Epithelial cell of proximal tubule (primary cell): ENCODE measurements at places on chromosomes 1 and 21. TPM values are rescaled to one million over a fixed set of nuclear protein-coding genes. Genes with fewer than 3 reads are reported as not detected.

DNA sequence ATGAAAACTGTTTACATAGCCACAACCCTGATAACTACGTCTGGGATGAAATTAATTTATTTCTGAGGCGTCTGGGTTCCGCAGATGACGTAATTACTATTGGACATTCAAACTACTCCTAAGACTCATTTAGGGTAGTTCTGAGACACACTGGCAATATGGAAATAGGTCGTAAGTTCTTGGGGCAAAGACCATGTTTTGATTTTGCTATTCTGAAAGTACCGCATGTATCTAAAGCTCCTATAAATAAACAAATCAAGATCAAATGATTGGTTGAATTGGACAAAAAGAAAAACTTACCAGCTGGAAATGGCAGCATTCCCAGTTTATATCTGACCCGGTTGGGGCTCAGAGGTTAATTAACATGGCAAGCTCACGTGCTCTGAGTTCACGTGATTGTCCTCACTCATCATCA lies 74.3 kb downstream of the DHRS3 start:
- no peak for DNase-seq

DNA sequence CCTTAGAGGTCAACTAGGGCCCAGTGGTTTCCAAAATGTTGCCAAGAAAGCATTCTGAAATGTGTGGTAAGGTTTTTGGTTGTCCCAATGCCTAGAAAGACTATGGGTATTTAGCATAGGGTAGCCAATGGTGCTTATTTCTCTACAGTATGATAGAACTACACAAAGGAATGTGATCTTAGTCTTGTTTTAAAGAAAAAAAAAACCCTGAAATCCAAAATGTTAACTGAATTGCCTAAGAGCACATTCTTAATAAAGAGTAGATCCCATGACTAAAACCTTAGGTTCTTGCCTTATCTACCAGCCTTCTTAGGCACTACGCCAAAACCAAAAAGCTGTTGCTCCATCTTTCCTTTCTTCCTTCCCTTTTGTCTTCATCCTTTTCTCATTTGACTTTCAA lies 428.2 kb downstream of the MRPL39 start:
- no peak for DNase-seq

- no peak for DNase-seq
Observed at GRCh38 chr1:25134801-25135461, 97.4 kb downstream of the SYF2 start.

DNA sequence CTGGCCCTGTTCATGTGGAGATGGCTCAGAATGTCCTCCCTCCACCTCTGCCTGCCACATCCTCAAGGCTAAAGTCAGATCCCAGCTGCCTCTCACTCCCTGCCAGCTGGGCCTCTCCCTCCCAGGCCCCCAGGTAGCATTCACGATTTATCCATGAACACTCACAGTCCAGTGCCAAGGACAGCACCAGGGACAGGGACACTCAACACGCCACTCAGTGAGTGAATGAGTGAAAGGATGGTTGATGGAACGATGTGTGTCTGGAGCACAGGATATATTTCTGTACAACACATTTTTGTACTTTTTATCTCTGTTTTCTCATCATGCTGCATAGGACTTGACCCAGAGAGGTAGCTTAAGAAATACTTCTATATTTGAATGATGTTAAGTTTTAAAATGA lies 10.1 kb downstream of the CYP4A11 start:
- no peak for DNase-seq

GRCh38 chr1:179262183-179262582 lies 31.4 kb upstream of the SOAT1 start:
- no peak for DNase-seq

DNA sequence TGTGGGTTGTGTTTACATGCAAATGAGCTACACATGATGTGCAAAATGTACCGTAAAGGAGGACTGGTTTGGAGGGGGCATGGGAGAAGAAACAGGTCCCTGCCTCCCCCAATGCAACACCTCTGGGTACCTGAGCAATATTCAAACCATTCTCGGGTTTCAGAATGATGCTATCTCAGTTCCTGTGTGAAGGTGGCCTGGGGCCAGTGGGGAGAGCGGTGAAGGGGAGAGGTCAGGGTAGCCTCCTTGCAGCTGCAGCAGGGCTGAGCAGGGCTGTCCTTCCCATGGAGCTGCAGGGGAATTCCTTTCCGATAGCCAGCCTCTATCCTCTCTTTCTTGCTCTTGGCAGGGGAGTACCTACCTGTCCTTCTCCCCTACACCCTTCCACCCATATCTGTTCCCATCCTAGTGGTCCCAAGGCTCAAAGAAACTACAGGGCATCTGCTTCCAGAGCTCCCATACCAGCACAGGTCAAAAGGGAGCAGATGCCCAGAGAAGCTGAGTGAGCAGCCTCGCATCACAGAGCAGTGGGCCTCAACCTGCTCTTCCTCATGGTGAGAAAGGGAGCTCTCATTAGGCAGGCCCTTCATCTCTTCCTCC lies 11.9 kb downstream of the MEF2D start:
- no peak for DNase-seq

GRCh38 chr21:42835211-42835610 lies 44.1 kb downstream of the WDR4 start:
- no peak for DNase-seq

GRCh38 chr1:206703661-206704060 lies 19.0 kb downstream of the MAPKAPK2 start:
- DNase-seq = no peak

- DNase-seq = no peak
Observed at GRCh38 chr1:30412241-30413110, 310.9 kb downstream of the MATN1 start.

DNA sequence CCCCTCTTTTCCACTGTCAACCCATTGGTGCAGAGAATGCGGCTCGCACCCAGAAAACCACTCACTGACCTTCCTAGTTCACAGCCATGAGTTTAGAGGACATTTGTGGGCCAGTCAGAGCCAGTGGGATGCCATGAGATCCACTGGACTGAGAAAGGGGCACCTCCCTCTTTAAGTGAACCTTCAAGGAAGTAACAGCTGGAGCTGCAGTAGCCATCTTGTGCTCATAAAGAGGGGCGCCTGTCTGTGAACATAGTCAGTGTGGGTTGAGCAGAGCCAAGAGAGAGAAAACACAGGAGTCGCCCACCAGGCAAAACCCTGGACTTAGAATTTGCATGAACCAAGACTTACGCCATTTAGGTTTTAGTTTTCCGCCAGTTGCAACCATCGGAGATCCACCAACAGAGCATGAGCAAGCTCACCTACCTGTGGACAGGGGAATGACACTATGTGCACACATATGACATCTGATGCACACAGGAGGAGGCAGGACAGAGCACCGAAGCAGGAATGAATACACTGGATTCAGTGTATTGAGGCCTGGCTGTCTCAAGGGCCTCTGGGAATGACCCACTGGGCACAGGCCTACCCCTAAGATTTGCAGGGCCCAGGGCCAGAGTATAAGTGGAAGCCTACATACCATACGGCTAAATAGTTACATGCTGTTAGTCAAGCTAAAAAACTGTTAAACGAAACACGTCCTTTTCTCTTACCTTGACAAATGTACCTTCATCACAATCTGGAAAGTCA lies 151.6 kb downstream of the GRIK3 start:
- no peak for DNase-seq

GRCh38 chr1:117930484-117930883 lies 945 bp downstream of the WDR3 start:
- DNase-seq = peak; percentile 2

- peak; percentile 50 for DNase-seq
Observed at GRCh38 chr1:216824511-216824910, 101.3 kb upstream of the ESRRG start.

DNA sequence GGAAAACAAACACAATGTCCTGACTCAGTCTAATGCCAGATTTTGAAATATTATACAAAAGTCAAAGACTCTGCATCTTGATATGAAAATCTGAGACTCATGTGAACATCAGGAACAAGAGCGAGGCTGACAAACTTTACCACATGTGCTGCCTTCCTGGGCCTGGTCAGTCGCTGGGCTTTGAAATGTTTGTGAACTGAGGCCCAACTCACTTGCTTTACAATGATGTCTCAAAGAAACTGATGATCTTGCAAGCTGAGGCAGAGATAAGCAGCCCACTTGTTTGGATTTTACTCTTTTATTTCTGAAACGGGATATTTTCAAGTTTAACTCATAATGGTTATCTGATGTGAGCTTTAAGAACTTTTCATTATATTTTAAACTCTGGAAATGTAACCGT lies 2.1 kb downstream of the BCAR3 start:
- DNase-seq = no peak

- DNase-seq = no peak
Observed at GRCh38 chr1:117735045-117735992, 129.5 kb downstream of the TENT5C start.

DNA sequence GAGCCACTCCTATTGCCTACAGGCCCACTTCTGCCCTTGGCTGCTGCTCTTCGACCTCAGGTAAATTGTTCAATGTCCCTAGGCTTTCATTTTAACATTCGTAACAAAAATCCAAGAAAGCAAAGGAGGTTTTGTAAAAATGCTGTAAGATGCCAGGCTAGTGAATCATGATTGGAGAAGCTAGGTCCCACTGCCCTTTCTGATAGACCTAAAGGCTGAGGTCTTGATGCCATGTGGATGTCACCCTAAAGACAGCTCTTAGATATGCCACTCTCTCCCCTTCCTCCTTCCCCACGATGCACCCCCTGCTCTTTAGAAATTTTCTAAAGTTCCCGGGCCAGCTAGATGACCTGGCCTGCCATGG lies 9.9 kb upstream of the TMEM39B start:
- no peak for DNase-seq

- peak; percentile 91 for DNase-seq
Observed at GRCh38 chr1:15799928-15800835, 7.3 kb downstream of the UQCRHL start.

- no peak for DNase-seq
Observed at GRCh38 chr1:208280681-208281450, 36.7 kb upstream of the PLXNA2 start.

DNA sequence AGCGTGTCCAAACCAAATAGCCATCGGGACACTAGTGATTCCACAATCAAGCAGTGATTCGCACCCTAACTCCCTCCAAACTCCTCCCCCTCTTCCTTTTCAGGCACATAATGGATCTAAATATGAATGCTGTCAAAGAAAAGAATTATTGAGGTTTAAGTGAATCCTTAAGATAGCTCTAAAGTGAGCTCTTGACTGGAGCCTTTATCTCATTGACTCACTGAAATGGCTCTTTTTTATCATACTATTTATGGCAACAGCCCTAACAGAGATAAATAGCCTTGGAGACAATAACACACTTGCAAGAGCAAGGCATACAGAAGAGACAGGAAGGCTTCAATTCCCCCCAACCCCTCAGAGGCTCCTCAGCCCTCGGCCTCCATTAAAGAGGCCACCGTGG lies 143.3 kb downstream of the PLXNA2 start:
- DNase-seq = no peak

- DNase-seq = no peak
Observed at GRCh38 chr1:164423136-164423535, 135.8 kb upstream of the PBX1 start.

GRCh38 chr1:201447903-201448871 lies 20.8 kb downstream of the PHLDA3 start:
- DNase-seq = no peak

- DNase-seq = no peak
Observed at GRCh38 chr1:236416165-236416564, 22.1 kb downstream of the EDARADD start.

GRCh38 chr1:246794828-246795671 lies 70.8 kb downstream of the SCCPDH start:
- no peak for DNase-seq

DNA sequence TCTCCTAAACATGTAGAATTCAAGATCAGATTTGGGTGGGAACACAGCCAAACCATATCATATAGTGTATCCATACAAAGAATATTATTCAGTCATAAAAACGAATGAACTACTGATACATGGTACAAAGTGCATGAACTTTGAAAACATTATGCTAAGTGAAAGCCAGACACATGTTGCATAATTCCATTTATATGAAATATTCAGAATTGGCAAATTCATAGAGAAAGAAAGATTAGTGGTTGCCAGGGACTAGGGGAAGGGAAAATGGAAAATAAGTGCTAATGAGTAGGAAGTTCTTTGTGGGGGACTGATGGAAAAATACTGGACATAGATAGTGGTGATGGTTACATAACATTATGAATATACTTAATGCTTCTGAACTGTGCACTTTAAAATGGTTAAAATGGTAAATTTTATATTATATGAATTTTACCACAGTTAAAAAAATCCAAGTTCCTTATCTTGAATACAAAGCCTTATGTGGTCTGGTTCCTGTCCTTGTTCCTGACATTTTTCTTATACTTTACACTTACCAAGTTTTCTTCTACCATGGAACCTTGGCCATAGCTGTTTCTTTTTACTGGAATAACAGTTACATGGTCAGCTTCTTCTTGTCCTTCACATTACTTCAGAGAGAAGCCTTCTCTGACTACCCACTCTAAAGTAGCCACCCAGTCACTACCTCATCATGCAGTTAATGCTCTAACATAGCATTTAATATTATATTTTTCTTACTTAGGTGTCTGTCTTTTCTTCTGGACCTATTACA lies 64.0 kb downstream of the CCDC18 start:
- no peak for DNase-seq

- no peak for DNase-seq
Observed at GRCh38 chr1:86516335-86516734, 30.5 kb upstream of the CLCA4 start.

S100A10 gene
- 216 and 394 TPM in 2 replicates for total RNA-seq

CFAP141 gene
- total RNA-seq = not detected in 2 replicates

PDC gene
- total RNA-seq = not detected in 2 replicates

ODF2L gene
- total RNA-seq = 14.3 and 18.9 TPM in 2 replicates

OR2T10 gene
- total RNA-seq = not detected in 2 replicates

PTAFR gene
- 2.7 and 4.9 TPM in 2 replicates for total RNA-seq

SPATA1 gene
- total RNA-seq = 0.23 TPM in 1 of 2 replicates, not detected in the other

LAMC2 gene
- total RNA-seq = 255 and 382 TPM in 2 replicates

PRKAA2 gene
- 6.4 and 8.4 TPM in 2 replicates for total RNA-seq
